MG63 (cell line): ENCODE measurements at places on chromosomes 1 and 21.

GRCh38 chr1:66402194-66402593, 131.8 kb upstream of the SGIP1 start:
- no peak for DNase-seq

DNA sequence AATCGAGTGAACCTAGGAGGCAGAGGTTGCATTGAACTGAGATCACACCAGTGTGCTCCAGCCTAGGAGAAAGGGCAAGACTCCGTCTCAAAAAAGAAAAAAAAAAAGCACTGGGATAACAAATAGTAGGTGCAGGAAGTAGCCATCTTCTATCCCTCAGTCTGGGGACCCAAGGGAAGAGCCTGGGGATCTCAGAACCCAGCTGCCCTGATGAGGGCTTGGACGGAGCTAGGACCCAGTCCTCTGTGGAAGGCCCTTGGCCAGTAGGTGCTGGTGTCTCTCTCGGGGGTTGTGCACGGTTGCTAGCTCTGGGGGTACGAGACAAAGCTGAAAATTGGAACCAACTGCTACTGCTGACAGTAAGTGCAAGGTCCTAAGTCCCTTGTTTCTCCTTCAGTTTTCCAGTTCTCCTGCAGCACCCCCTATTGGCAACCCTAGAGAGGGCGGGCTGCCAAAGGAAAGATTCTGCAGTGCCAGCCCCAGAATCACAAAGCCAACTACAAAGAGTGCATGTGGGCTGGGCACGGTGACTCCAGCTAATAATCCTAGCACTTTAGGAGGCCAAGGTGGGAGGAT, 57.6 kb upstream of the KIF1B start:
- peak; percentile 34 for DNase-seq

- DNase-seq, result peak; percentile 23
Observed at GRCh38 chr1:30323841-30324240, 399.5 kb downstream of the MATN1 start.

DNA sequence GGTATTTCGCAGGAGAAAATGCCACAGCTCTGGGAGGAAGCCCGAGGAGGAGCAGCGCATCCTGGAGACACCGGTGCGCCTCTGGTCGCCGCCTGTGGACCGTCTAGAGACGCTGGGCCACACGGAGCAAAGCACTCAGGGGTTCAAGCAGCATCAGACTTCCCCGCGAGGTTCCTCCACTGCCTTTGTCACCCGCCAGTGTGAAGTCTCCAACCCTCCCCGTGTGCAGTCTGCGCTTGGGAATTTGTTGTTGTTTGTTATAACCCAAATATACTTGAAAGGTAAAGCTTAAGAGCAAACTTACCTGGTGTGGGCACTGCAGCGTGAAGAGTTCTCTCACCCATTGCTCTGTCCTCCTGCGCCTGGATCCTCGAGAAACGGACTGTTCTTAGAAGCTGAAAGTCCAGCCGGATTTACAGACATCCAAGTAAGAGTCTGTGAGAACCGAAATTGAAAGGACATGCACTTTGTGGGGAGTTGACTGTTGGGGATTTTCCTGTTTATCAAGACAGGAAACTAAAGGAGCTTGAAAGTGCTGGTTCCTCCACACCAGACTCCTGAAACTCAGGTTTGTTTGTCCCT, at the start of gene GBP4:
GBP4 (minus strand) TSS at position 452 of the 582 bp plus-strand sequence; CDS start at position 344, 108 bp downstream.
- peak; percentile 5 for DNase-seq

GRCh38 chr1:117817629-117818028, 111.8 kb downstream of the GDAP2 start:
- no peak for DNase-seq

- no peak for DNase-seq
Observed at GRCh38 chr1:183368213-183369108, 49.7 kb downstream of the NMNAT2 start.

DNA sequence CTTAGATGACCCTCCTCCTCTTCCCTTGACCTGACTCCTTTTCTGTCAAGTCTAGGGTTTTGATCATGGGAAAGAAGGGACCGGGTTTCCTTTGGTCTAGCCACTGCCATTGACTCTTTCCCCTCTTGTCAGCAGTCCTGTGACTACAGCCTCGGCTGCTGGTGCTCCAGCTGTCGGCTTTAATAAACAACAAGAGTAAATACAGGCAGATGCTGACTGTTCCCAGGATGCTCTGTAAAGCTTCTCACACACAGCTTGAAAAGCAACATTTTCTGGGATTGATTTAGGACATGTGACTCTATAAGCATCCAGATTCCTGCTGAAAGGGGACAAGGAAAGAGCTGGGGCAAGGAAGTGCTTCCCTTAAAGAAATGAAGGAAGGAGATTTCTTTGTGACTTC, 53.5 kb upstream of the CTTNBP2NL start:
- DNase-seq, result no peak

- DNase-seq, result no peak
Observed at GRCh38 chr1:4207183-4207582, 307.1 kb upstream of the C1orf174 start.

- no peak for DNase-seq
Observed at GRCh38 chr1:16443975-16444770, 3.6 kb downstream of the NECAP2 start.

GRCh38 chr1:7827126-7827955, 25.5 kb downstream of the UTS2 start:
- no peak for DNase-seq
